Hematopoietic multipotent progenitor cell treated with erythropoietin and hydrocortisone succinate and interleukin-3 and kit ligand, for 15 days (in vitro differentiated cells): ENCODE measurements at places on chromosomes 3 and 15.

DNA sequence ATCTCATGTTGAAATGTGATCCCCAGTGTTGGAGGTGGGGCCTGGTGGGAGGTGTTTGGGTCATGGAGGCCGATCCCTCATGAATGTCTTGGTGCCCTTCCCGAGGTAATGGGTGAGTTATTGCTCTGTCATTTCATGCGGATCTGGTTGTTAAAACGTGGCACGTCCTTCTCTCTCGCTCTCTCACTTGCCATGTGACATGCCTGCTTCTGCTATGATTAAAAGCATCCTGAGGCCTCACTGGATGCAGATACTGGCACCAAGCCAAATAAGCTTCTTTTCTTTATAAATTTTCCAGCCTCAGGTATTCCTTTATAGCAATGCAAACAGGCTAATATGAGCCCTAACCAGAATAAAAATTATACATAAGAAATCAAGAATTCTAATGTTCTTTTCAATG is 31.7 kb upstream of the HACD2 start:
- no peak for DNase-seq

DNA sequence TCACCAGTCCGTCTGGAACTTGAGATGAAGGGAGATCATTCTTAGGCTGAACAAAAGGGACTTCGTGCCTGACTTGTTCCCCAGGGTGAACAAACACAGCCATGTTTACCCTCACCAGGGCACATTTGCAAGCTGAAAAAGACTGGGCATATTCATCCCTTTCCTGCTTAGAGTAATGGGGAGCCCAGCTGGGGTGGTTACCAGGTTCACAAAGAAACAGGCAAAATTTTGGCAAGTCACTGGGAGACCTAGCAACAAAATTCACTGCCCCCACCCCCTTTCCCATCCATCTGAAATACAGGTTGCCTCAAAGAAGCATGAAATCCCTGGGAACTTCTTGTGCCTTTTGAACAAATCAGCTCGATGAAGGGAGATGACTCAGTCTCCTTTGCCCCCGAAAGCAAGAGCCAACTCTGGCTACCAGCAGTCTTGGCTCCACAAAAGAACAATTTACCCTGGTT is 775.0 kb downstream of the SQOR start:
- DNase-seq: no peak

GRCh38 chr15:51270706-51271105 is 67.7 kb downstream of the CYP19A1 start:
- DNase-seq: no peak

DNA sequence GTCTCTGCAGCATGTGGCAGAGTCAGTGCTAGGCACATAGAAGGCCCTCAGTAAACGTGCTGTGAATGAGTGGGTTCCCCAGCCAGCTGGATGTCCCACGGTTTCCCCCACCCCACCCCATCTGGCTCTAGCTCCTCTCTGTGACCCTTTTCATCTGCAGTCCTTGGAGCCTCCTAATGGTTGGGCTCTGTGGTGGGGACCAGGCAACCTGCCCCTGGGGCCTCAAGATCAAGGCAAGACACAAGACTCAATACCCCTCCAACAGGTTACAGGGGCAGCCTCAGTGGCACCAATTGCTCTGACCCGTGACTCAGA is 17.1 kb upstream of the CYP11A1 start:
- no peak for DNase-seq

GRCh38 chr3:130517602-130518001 is 625 bp downstream of the COL6A6 start:
- DNase-seq: no peak

DNA sequence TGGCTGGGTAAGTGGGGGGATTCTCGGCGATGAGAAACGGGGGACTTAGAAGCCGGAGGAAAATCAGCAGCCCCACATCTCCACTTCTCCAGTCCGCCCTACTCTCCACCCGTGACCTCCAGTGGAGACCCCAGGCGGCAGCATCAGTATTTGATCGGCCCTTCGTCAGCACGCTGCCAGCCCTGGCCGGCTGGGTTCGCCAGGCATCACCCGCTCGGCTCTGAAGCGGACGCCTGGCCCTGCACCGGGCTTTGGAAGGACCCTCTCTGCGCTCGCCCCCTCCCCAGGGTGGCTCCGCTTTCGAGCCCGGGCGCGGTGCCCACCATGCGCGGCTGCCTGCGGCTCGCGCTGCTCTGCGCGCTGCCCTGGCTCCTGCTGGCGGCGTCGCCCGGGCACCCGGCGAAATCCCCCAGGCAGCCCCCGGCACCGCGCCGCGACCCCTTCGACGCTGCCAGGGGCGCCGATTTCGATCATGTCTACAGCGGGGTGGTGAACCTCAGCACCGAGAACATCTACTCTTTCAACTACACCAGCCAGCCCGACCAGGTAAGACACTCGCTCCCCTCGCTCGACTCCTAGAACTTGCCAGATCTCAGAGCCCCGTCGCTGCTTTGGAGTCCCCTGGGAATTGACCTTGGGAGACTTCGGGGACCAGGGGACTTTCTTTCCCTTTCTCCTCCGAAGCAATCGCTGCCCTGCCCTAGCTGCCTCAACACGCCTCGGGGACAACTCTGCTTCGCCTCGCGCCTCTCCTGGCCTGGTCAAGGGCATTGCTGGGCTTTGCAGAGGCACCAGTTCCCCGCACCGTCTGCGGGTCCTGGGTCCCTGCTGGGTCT is 561 bp downstream of the SIDT1 start:
- DNase-seq: no peak

- DNase-seq: no peak
These were observed 26.4 kb downstream of the LARS2 start for GRCh38 chr3:45414823-45415222.

- DNase-seq: no peak
These were observed 1.6 kb upstream of the RNU6-1 start for GRCh38 chr15:67841513-67841762.

GRCh38 chr3:43178891-43179366 is 73.0 kb upstream of the POMGNT2 start:
- no peak for DNase-seq
